Posterior vena cava (tissue), 2 donors: ENCODE measurements at places on chromosomes 6 and 20. TPM values are rescaled to one million over a fixed set of nuclear protein-coding genes. Genes with fewer than 3 reads are reported as not detected.

DNA sequence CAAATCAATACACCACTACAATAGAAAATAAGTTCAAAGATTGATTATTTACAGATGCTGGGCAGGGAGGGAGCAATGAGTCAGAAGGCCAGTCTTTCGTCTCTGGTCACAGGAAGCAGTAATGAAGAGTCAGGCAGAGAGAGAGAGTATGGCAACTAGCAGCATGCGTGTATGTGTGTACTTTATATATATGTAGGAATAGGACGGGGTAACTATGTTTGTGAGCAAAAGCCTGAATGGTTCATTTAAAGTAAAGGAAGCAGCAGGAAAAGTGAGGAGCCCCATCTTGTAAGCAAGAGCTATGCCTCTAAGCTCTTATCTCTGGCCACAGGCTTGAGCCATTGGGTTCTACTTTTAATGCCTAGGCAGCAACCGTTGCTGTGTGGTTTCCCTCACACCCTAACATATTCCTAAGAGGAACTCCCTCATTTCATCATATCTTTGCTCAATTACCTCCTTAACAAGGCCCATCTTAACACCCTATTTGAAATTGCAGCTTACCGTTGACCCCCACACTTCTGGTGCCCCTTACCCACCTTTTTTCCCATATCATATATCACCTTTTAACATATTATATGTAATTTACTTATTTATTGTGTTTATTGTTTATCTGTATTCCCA is 66.6 kb downstream of the AFG1L start:
- DNase-seq = no peak

PTCRA gene
- total RNA-seq = not detected

DNA sequence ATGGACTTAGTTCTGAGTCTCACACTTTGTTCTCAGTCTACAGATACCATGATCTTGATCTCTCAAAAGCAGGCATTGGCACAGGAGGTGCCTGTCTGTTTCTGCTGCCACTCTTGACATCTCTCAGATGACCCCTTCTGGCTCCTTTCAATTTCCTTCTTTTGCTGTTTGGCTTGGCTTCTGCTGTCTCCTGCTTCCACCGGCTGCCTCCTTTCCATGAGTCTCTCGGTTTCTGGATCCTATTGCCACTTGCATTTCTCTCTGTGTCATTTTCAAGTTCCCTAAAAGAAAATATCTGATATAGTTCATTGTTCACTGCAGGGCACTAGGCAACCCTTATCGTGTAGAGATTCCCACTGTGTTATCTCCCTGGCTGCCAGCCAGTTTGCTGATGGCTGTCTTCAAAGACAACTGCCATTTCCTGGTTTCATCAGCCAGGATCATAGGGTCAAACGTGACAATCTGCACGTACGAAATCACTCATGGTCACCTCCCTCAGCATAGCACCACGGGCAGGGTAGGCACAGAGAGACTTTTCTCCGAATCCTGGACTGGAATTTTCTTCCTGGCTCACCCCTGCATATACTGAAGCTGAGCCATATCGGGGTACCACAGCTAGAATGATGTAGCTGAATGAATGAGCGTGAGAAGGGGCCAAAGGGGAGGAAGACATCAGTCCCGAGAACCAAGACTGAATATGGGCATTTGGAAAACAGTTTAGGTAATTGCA is 144.6 kb upstream of the TMEM170B start:
- DNase-seq = no peak

DNA sequence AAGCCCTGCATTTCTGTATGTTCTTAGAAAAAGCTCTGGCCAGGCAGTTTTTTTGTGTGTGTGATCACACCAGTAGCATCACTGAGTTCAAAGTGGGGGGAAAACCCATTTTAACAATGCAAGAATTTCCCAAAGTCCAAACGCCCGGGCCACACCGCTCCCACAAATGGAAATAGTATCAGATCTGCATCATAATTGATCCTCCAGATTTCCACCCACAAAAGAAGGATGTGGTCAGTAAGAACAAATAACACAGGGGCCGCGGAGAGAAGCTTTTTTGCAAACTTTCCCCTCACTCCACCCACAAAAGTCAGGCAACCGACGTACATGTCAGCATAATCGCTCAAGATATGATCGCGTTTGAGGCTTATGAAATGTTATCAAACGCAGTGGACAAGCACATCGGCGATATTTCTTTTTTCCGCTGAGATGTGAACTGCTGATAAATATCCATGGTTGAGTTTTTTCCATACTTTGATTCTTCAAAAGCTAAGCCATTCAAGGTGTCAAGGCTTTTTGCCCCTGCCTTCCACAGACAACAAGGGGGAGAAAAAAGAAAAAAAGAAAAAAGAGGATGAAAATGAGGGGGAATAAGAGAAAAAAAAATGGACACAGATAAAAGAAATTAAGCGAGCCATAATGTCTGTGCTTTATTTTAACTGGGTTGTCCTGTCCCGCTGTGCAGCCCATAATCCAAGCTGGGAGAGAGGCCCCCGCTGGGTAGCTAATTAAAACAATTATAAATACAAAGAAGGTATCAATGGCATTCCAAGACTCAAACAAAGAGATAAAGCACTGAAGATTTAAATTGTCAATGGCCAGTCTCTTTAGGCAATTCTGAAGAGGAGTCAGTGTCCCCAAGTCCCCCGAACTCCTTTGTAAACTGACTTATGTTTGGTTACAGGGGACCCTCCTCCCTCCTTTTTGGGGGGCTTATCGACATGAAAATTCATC is 143.5 kb downstream of the ZFP64 start:
- no peak for DNase-seq

DNA sequence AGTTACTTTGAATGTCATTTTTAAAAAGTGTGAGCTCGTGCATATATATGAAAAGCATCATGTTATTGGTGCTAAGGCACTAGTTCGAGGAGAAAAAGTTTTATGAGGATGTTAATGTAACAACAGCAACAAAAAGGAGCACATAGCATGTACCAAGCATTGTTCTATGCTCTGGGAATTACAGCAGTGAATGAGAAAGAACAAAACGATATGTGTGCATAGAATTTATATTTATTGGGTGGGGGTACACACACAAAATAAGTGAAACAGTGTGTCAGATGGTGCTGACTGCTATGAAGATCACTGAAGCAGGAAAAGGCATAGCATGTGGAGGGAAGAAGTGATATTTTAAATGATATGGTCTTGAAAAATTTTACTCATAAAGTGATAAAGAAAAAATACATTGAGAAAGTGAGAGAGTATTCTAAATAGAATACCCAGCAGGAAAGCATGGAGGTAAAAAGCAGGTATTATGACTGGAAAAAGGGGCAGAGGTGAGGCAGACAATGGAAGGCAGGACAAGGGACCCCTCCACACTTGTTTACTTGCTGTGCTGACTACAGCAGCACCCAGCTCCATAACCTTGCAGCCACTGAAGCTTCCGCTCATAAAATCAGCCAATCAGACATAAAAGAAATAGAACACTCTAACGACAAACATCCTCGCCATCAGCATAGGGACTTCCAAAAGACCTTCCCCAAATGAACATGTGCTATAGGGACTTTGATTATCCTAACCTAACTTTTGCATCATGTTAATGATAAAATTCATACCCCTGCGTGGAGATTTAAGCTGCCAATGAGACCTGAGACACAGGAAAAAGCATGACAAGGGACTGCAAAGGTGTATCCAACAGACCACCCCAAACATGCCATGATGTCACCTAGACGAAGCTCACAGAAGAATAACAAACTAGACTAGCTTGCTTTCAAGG is 119.9 kb downstream of the HFE start:
- no peak for DNase-seq

DNA sequence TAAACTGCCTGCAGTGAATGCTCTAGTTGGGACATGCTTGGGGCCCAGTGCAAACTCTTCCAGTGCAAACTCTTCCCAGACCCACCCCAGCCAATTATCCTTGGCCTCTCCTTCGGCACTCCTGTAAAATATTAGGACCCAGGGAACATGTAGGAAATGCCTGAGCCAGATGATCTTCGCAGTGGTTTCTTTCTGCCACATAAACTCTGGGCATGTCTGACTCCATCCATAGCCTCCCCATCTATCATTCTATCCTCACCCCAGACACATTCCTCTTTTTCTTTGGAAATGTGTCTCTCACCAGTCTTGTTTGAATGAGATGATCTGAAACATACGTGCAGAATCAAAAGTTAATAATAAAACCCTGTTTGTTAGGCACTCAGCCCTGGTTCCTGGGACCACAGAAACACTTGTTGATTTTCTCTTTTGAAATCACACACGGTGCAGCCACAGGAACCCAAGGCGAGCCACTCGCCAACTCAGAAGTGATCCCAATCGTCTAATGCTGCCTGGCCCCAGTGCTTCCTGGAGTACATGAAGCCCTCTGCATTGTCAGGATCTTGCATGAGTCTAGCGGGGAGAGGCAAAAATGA is 108.9 kb upstream of the CST7 start:
- DNase-seq = no peak

GRCh38 chr20:60101891-60102281 is 143.7 kb downstream of the CDH26 start:
- DNase-seq = no peak

DNA sequence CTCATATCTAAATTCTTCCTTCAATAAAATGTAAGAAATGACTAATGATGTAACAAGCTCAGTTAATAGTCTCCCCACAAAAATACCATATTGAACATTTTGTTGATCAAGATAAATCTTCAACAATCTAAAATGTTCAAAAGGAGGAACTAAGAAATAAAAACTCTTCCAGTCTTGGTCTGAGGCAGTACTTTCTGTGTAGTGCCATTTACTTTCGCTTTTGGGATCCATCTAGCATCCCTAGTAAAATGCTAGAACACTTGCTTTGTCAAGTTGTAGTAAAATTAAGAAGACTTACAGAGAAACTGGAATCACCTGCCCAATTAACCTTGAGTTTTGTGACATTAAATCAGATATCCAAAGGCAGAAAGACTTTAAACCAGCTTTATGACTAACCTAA is 246.4 kb downstream of the KHDRBS2 start:
- no peak for DNase-seq

DNA sequence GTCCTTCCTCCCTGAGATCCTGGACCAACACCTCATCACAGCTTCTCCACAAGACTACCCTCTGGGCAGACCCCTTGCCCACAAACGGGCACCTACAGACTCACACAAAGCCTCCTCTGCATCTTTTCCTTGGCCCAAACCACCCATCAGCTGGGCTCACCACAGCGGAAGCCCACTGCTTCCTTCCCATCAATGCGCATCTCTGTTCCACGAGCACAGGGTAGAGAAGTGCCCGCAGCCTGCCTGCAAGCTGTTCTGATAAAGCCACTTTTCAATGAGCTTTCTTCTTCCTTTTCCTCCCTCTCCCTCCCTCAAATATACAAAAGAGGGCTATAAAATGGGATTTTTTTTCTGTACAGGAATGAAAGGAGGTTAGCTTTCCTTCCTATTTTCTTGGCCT is 111.2 kb downstream of the NFATC2 start:
- no peak for DNase-seq

DNA sequence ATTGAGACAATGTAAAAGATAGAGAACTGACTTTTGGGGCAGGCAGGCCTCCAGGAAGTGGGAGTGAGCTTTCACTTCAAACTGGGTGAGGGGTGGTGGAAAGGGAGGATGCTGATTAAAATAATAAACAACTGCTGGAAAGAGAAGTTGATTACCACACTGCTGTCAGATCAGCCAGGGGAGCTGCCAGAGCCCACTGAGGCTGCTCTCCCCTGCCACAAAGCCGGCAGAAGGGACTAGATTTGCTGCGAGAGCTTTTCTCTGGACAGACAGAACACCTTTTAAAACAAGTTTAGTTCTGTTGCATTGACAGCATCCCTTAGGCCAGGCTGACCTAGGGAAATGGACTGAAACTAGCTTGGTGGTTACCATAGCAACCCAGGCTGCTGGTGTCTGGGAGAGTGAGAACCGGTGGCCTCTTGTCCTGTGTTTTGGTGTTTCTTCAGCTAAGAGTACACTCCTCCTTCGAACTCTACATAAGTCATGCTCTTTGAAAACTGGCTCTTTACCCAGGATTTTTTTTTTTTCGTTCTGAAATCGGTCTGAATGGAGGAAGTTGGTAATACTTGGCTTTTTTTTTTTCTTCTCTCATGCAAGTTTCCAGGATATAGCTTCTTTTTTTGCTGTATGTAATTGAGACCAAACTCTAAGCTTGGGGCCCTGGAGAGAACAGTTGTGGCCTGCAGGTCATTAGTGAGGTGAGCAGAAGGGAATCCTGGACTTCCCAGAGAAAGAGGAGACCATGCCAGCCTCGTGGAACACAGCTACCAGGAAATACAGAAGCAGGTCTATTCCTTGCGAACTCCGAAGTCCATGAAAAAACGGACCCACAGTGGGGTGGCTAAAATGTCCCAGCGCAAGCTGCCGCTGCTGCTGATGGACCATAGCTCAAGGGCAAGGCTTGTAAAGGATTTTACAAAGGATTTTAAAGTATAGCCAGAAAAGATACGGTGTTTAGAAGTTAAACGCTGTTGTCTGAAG is 374.4 kb downstream of the UTRN start:
- no peak for DNase-seq
